Prostate gland (tissue), 2 donors: ENCODE measurements at places on chromosomes 13 and 19.

DNA sequence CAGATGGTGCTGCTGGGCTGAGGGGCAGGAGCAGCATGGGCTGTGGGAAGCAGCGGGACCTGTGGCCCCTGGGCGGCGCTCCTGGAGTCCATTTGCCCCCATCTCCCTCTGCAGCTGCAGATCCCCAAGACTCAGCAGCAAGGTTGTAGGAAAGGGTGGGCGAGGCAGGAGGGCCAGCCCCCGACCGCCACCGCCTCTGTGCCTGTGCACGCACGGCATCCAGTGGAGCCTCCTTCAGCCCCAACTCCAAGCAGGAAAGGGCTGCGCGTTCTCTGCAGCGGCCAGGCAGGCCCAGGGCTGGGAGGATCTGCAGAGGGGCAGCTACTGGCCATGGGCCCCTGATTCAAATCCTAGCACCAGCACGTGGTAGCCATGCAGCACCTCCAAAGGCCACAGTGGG, 20.8 kb downstream of the DPF1 start:
- no peak for DNase-seq

DNA sequence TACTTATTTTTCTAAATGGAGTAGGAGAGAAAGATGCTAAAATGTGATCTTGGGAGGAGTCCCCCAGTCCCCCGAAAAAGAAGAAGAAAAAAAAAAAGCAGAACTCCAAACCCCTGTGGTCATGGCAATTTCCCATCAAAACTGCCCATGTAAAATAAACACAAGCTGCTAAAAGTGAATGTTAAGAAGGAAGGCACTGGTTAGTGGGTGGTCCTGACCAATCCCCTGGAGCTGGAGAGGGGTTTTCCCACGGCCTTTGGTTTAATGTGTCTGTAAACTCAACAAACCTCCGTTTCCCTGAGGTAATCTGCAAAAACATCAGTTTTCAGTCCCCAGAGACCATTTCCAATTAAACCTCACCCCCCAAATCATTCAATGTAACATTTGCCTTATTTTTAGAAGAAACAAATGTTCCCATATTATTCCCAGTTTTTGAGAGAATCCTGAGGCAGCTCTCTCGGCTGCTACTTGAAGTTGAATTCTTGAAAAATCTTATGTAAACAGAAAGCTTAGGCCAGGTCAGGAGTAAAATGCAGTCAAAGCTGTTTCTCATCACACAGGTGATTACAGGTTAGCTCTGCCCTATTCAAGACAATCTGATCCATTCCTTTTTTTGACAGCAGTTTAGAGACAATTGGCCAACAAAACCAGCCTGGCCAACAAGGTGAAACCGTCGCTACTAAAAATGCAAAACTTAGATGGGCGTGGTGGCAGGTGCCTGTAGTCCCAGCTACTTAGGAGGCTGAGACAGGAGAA, 17.0 kb downstream of the RAB3D start:
- no peak for DNase-seq

DNA sequence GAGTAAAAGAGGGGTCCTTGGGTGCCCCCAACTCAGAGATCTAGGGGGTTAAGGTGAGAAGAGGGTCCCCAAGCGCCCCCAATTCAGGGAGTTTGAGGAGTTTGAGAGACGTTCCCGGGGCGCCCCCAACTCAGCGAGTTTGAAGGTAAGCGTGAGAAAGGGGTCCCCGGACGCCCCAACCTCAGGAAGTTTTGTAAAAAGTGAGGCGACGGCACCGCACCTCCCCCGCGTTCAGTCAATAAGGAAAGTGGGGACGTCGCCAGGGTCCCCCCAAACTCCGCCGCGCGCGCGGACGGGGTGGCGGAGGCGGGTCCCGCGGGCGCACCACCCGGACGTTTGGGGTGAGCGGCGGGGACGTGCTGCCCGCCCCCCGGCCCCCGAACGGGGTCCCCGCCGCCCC, 353 bp downstream of the RFX2 start:
- no peak for DNase-seq

DNA sequence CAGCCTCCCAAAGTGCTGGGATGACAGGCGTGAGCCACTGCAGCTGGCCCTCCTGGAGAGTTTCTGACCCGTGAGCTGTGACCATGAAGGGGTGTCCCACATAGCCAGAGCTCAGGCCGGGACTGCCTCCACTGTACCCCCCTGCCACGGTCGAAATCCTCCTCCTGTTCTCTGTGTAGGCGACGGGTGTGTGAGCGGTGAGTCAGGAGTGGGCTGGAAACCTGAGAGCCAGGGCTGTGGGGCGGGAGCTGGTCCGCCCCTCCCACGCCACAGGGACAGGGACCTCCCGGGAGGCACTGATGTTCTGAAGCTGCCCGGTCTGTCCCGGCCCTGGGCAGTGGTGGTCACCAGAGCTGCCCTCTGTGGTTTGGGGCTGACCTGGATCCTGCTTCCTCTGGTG, 3.9 kb downstream of the WDR18 start:
- no peak for DNase-seq

- no peak for DNase-seq
Observed at GRCh38 chr13:110648848-110649421, 33.6 kb downstream of the NAXD start.

DNA sequence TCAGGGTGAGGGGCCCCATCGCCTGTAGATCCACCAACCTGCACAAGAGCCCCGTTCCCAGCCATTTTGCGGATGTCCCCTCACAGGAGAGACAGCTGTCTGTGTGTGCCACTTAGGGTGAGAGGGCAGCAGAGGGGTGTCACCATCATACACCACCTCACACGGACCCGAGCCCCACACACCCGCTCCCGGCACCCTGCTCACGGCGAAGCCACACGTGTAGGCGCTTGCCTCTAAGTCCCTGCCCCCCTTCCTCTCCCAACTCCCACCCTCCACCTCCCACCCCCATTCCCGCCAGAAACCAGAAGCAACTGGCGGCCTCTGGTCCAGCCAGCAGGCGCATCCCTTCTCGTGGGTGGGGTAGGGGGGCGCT, 4.0 kb upstream of the DPF1 start:
- no peak for DNase-seq

DNA sequence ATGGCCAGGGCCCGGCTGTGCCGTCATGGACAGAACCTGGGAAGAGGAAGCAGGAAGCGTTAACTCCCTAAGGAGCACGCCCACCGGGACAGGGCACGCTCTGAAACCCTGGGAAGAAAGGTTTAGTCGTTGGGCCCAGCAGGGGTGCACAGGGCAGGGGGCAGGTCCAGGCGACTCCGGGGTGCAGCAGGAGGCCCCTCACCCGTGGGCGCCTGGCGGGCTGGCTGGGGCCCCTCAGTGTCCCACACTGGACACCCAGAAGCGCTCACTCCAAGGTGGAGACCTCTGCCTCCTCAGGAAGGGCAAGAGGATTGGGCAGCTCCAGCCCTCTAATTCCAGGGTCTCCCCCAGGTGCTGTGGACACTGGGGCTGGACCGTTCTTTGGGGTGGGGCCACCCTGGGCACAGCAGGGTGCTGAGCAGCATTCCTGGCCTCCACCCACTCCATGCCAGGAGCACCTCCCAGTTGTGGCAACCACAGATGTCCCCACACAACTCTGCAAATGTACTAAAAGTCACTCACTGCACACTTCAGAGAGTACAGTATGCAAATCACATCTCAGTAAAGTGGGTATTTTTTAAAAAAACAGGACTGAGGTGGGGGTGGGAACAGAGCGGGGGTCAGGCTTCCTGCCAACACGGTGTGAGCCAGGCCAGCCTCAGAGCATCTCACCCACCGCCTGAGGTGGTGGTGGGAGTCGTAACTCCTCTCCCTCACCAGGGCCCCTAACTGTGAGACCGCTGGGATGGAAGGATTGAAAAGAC, 35.2 kb downstream of the PIP5K1C start:
- DNase-seq: no peak

DNA sequence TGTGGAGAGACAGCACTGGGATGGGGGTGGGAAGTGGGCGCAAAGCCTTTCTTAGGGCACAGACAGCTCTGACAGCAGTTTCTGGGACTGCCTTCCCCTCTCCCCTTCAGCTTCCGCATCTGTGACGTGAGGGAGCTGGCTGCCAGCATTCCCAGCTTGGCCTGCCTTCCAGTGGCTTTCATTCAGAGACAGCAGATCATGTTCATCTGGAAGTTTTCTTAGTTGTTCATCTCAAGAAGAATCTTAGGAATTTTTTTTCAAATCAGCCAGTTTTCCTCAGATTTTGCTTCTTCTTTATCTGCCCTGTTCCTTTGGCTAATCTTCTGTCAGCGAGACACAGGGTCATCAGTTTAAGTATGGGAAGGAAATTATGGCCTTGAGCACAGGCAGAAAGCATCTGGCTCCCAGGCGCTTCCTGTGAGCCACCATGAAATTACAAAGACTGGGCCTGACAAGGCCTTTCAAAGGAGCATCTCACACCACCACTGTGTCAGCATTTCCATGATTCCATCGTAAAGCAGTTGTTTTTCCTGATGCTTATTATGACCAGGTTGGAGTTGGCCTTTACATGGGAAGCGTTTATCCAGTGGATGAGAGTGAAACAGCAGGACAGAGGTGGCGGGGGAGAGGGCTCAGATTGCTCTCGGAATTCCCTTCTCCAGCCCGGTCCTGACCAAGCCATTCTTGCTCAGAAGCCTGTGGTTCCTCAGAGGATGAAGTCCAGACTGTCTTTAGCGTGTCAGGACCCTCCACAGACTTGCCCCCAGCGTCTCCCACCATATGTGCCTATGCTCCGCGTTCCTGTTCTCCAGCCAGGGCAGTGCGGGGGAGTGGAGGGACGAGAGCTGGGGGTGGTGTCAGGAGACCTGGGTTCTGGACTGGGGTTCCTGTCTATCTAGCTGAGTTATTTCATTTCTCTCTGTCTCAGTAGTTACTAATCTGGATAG, 43.6 kb downstream of the ARHGAP35 start:
- DNase-seq: no peak

DNA sequence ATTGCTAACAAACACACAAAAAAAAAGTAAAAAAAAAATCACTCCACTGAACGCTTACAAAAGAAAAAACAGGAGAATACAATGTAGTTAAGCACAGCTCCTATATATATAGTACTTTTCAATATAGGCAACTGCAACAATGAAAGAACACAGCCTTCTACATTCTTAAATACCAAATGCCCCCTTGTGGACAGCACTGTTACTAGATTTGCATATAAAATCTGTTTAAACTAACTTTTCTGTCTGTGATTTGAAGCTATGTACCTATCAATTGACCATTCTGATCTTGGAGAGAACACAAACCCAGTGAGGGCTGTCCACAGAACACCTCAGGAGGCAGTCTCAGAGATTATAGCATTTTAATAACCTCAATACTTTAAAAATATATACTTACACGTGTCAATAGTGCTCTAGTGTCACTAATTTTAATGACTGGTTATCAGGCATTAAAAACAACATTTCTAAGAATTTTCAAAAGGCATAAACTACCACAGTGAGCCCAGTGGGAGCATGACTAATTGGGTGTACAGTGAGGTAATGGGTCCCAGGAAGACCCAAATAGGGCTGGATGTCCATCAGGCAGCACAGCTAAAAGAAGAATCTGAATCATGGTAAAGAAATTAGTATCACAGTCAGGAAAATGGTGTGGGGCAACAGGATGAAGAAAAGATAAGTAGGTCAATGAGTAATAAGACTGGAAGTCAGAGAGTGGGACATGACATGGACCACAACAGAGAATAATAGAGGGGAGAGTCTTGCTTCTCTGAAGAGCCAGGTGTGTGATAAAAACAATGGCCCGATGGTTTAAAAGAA, 22.2 kb downstream of the CCDC169 start:
- peak; percentile 55 for DNase-seq

DNA sequence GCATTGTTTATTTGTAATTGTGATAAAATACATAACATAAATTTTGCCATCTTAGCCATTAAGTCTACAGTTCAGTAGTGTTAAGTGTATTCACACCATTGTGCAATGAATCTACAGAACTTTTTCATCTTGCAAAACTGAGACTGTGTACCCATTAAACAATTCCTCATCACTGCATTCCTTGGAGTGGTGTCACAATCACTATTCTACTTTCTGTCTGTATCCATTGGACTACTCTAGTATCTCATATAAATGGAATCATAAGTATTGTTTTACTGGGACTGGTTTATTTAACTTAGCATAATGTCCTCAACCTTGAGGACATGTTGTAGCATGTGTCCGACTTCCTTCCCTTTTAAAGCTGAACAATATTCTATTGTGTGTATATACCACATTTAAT, 36.8 kb downstream of the UFM1 start:
- DNase-seq: no peak

DNA sequence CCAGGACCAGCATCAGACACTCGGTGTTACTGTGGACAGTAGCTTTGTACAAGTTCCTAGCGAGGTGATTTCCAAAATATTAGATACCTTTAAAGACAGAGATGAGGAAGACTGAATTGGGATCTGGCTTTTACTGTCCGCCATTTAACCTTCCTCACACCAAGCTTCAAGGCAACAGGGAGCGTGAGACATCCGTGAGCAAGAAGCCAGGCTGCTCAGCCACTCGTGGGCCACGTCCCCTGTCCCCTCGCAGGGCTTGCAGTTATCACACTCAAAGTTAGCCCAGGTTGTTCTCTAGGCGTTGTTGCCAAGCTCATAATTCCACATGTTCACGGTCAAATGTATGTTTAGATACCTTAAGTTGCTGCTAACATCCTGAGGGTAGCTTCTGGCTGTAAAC, 102.9 kb downstream of the COL4A2 start:
- DNase-seq: no peak

DNA sequence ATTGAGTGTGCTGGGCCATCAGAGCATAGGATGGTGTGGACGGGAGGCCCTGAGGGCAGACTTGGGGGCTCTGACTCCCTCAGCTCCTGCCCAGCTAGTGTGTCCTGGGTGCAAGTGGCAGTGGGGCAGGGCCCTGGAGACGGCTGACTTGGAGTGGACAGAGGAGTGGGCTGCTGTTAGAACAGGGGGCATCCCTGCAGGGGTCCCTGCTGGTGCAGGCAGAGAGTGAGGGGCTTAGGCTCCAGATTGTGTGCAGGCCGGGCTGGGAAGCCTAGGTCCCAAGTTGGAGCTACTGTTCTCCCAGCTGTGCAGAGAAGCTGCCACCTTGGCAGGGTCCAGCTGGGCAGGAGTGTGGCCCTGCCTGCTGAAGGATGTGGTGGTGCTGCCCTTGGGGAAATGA, 8.6 kb downstream of the KCTD15 start:
- no peak for DNase-seq

DNA sequence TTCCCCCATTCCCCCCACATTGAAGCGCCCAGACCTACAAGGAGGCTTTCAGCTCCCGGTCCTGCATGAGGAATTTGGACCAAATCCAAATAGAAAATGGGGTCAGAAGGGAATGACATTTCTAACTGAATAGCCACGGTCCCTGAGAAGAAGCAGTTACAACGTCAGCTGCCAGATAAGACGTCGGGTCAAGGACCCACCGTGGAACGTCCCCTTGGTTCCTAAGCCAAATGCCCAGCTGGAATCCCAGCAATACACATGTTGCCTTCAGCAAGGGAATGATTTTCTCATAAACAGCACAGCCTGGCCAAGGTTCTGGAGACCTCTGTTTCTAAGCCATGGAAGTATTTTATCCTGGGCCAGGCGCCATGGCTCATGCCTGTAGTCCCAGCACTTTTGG, 109.1 kb upstream of the PEG3 start:
- DNase-seq: no peak

- no peak for DNase-seq
Observed at GRCh38 chr13:73000027-73000674, 58.7 kb upstream of the KLF5 start.

GRCh38 chr19:4690361-4690760, 20.2 kb upstream of the MYDGF start:
- DNase-seq: no peak

GRCh38 chr19:38424272-38424671, 1.7 kb downstream of the RASGRP4 start:
- DNase-seq: no peak
